ENCODE measurements at places on chromosomes 2 and 18. TPM values are rescaled to one million over a fixed set of nuclear protein-coding genes. Genes with fewer than 3 reads are reported as not detected.

Gene PPP1R1C
- total RNA-seq = not detected

Gene TMEM247
- total RNA-seq = not detected

Gene GPAT2
- total RNA-seq = 1.2 TPM

Gene CYP1B1
- total RNA-seq = 21.9 TPM

Gene FAM124B
- total RNA-seq = 3.1 TPM

Gene RAD51AP2
- total RNA-seq = 0.23 TPM

Gene ZC3H15
- total RNA-seq = 57.9 TPM

Gene REV1
- total RNA-seq = 37.3 TPM

Gene ACSL3
- total RNA-seq = 80.3 TPM

Gene RIT2
- not detected for total RNA-seq

Gene DCDC2C
- not detected for total RNA-seq

Gene IL1A
- total RNA-seq = 0.75 TPM

Gene TFPI
- 28.4 TPM for total RNA-seq

Gene C1QL2
- not detected for total RNA-seq

Gene HOXD1
- total RNA-seq = 0.27 TPM

Gene REG3G
- not detected for total RNA-seq

Gene RTP5
- total RNA-seq = not detected

Gene TMEFF2
- total RNA-seq = 0.16 TPM

Gene WDR7
- 17.2 TPM for total RNA-seq

Gene LYG2
- not detected for total RNA-seq

Gene RBFA
- total RNA-seq = 30.8 TPM

Gene DLGAP1
- 1.3 TPM for total RNA-seq

Gene COL5A2
- 19.3 TPM for total RNA-seq

Gene ANKRD30BL
- total RNA-seq = not detected

Gene CNTNAP5
- not detected for total RNA-seq

Gene CYP27A1
- total RNA-seq = 12.9 TPM

Gene SLC4A5
- total RNA-seq = 5.6 TPM

Gene RGPD6
- total RNA-seq = 41.3 TPM

Gene SEPTIN10
- total RNA-seq = 105 TPM

Gene KIF1A
- total RNA-seq = 3.7 TPM
